ENCODE measurements at places on chromosomes 3 and 15.

- no peak for DNase-seq
These were observed 180.7 kb downstream of the SLCO3A1 start for GRCh38 chr15:92034227-92034626.

DNA sequence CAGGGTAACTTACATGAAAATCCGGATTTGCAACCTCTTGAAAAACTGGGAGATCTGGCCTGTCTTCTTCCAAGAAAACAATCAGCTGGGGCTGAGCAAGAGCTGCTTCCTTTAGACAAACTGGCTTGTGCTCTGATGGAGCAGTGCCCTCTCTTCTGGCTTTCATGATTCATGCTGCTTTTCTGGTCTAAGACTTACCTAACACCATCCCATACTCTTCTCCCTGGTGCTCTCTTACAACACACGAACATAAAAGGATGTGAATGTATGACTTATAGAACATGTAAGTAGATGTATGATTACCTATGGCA lies 9.9 kb downstream of the TJP1 start:
- no peak for DNase-seq

DNA sequence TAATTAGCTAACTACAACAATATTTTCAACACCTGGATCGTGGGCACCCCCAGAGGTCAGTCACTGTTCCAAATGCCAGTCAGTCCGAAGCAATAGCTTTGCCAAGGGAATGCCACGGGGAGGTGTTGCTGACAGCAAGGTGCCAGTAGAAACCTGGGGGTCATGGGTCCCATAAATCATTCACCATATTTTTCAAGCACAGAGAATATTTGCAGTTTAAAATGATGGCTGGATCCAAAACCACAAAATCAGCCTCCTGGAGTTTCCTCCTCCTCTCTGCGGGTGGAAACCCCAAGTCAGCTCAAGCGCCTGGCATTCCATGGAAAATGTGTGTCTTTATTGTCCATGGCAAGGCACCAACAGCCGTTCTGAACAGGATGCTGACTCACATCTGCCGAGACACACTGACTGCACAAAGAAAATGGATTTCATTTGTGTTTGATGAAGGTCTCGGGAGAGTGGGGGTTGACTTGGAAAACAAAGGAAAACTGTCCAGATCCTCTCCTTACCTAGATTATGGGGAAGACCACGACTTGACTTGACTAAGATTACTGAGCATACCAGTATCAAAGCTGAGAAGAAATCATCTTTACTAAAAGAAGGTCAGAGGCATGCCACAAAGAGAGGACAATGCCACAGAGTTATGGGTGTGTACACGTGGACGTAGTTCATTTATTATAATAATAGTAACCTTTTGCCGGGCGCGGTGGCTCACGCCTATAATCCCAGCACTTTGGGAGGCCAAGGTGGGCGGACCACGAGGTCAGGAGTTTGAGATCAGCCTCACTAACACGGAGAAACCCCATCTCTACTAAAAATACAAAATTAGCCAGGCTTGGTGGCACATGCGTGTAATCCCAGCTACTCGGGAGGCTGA lies 26.4 kb downstream of the ANXA2 start:
- DNase-seq, result no peak

- DNase-seq, result no peak
These were observed at the start of gene DVL3 for GRCh38 chr3:184154885-184155643. DVL3 (plus strand) TSS chr3:184155377; CDS start chr3:184155636, 259 bp downstream.

DNA sequence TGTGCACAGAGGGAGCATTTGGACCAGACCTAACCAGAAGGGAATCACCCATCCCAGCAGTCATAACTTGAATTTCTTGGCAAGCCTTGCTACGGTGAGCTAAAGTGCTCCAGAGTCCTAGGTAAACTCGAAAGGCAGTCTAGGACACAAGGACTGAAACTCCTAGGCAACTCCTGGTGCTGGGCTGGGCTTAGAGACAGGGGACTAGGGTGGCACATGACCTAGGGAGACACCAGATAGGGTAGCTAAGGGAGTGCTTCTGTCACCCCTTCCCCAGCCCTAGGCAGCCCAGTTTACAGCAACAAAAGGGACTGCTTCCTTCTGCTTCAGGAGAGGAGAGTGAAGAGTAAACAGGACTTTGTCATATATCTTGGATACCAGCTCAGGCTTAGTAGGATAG lies 256.4 kb upstream of the ARHGEF26 start:
- DNase-seq, result no peak

DNA sequence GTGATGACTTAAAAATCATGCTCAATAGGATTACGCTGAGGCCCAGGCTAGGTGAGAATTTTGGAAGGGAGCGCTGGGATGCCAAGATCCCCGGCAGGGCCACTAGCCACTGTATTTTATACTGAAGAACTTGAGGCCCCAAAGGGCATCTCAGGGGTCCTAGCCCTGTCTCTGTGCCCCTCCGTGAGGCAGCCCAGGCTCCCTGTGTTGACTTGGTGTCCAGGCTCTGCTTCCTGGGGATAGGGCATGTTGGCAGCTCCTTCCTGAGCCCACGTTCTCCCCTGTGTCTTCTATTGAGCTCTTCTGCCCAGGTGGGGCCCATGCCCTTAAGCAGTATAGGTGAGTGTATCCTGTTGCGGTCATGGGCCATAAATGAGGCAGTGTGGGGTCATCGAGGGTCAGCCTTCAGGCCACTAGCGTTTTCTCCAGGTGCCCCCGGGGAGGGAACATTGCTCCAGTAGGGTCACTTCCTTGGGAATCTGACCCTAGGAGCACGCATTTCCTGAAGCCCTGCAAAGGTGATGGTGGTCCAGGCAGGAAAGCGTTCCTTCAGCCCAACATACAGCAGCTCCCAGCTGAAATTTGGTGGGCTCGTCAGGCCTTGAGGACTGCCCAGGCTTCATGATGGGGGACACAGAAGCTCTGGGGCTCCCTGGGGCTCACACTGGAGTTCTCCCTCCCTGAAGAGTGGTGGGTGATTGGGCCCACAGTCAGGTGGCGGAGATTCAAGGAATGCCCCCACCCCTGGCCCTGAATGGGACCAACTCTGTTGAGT lies 189.4 kb downstream of the UBE3A start:
- no peak for DNase-seq

GRCh38 chr3:16136055-16136454 lies 38.4 kb upstream of the GALNT15 start:
- DNase-seq, result no peak

- no peak for DNase-seq
These were observed 170.2 kb downstream of the KCNMB2 start for GRCh38 chr3:178706411-178706810.

GRCh38 chr3:150736903-150737832 lies 25.8 kb downstream of the SIAH2 start:
- no peak for DNase-seq

GRCh38 chr15:87753539-87753938 lies 503.0 kb downstream of the NTRK3 start:
- DNase-seq, result no peak

DNA sequence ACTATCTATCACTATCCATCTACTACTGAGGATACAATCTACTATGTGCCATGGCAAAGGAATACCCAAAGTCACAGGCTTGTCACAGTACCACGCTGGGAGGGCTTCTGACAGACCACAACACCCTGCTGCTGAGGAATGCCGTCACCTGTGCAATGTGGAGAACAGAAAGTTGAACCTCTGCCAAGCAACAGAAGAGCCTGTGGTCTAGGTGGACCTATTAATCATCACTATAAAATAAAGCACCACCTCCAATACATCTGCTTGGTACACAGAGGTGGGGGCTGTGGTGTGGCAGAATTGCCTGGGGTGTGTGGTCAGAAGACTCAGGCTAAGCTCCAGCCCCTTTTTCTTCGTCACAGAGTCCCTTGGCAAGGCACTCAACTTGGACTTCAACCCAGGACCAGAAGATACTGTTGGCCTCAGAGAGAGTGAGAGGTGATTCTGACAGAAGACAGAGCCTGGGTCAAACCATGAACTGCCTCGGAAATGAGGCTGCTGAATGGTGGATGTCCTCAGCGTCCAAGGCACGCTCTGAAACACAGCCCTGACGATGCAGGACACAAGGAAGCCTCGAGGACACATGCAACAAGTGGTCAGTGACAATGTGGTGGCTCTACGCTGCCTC lies 189.4 kb upstream of the CHRNA7 start:
- no peak for DNase-seq

DNA sequence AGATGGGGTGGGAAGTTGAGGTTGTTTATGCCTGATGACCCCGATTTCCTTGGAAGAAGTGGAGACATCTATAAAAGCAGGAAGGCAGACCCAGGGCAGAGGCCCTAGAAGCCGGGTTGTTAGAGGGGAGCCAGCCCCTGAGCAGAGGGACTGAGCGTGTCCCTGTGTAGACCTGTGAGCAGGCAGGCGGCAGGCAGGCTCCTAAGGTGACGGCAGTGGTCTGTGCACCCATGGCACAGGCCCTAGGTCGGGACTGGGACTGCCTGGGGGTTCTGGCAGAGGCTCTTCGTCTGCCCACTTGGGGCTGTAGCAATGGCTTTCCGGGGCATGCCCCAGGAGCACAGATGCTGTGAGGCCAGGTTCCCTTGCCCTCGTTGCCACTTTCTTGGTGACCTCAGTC lies 9.9 kb downstream of the SEMA4B start:
- DNase-seq, result no peak

GRCh38 chr3:4802903-4803302 lies 176.3 kb upstream of the BHLHE40 start:
- no peak for DNase-seq

DNA sequence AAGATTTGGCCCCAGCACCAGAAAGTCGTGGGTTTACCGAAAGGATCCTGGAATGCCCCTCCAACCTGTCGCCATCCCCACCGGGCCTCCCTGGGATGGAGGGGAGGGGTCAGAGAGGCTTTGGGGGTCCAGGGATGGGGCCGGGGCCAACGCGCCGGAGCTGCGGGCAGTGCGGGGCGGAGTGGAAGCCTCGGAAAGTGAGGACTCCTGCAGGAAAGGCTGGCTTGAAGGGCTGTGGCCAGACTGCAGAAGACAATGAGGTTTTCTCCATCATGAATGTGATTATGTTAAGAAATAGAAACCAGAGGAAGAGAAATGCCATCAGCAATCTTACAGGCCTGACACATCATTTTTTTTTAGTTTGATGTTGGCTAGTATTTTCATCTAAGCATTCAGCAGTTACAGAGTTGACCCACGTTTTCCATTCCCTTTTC lies 738 bp downstream of the YEATS2 start:
- DNase-seq, result no peak

DNA sequence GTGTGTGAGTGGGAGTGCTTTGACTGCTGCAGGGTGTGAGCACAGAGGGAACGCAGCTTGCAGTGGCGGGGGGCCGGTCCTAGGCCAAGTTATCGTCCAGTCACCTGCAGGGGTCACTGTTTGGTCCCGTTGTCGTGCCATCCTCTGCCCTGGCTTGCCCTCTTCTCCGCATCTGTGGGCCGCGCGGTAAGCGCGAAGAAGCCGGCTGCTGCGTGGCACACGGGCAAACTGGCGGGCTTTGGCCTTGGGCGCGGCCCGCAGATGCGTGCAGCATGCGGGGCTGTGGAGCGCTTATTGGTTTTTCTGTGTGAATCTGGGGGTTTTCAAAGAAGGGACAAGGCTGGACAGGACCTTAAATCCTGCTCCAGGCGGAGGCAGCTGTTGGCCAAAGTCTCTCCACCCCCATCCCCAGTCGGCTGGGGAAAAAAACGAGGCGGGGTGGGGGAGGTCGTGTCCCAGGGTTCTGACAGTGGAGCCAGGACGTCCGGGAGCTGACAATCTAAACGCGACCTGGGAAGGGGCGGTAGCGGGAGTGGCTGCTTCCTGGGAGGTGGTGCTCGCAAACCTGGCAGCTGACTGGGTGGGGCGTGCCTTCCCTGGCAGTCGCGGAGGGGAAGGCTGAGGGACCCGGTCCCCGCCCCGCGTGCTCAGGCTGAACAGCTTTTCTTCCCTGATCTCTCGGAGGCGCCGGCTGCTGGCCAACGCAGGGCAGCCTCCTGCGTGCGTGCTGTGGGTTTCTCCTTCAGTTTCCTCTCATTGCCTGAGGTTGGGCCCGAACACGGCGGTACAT lies 39.7 kb upstream of the VEPH1 start:
- DNase-seq, result no peak

GRCh38 chr3:142530296-142530695 lies 48.2 kb downstream of the ATR start:
- DNase-seq, result no peak

- no peak for DNase-seq
These were observed 687.0 kb downstream of the NTRK3 start for GRCh38 chr15:87569581-87569980.

- DNase-seq, result no peak
These were observed 201.3 kb upstream of the TPM1 start for GRCh38 chr15:62841269-62841628.

DNA sequence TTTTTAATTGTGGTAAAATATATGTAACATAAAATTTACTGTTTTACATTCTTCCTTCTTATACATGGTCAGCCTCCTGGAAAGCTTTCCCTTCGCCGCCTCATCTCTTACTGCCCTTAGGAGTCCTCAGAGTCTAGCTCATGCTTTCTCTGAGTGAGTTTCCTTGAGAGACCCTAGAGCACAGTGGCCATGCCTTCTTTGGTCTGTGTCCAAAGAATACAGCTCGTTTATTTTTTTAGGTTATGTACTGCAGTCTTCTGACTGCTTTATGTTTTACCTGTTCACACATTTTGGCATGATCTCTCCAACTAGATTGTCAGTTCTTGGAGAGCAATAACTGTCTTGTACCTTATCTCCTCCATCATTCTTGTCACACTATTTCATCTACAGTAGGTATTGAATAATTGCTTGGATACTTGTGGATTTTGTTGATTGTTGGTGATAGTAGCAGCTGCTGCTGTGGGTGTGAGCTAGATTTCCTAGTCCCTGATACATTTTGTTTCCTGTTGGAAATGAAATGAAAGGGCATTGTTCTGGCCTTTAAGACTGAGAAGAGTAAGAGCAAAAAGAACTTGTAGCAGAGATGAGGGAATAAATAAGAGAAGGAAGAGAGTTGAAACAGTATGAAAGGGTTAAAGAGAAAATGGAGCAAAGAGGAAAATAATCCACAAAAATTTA lies 10.9 kb downstream of the ARIH2 start:
- no peak for DNase-seq
